Hepatic stellate cell (primary cell): ENCODE measurements at places on chromosomes 1 and 21.

DNA sequence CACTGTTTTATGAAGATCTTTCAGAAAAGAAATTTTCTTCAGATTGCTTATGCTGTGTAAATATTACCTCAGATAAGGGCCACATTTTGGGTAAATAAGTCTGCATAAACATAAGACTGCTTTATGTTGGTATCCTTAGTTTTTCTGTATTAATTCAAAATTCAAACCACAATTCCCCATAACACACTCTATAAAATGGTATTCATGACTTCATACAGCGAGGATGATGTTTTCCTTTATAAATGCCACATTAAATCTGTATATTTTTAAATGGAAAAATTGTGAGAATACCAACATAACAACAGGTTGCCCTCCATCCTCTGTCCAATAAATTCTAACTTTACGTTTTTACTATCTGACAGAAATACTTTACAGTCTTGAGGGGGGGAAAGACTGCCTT, 248.7 kb upstream of the CXADR start:
- no peak for DNase-seq

- DNase-seq, result no peak
Observed at GRCh38 chr1:26986658-26987057, 6.8 kb upstream of the TRNP1 start.

GRCh38 chr1:112937070-112937469, 18.9 kb downstream of the SLC16A1 start:
- DNase-seq, result no peak

- peak; percentile 45 for DNase-seq
Observed at GRCh38 chr21:42524341-42525028, 10.8 kb downstream of the SLC37A1 start.

DNA sequence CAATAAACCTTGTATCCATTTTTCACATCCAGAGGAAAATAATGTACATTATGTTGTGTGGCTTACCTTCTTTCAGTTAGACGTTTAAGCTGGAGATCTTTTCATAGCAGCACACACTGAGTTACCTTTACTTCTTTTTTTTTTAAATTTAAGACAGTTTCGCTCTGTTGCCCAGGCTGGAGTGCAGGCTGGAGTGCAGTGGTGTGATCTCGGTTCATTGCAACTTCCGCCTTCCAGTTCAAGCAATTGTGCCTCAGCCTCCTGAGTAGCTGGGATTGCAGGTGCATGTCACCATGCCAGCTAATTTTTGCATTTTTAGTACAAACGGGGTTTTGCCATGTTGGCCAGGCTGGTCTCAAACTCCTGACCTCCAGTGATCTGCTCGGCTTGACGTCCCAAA, 7.4 kb upstream of the CAMTA1 start:
- DNase-seq, result no peak

DNA sequence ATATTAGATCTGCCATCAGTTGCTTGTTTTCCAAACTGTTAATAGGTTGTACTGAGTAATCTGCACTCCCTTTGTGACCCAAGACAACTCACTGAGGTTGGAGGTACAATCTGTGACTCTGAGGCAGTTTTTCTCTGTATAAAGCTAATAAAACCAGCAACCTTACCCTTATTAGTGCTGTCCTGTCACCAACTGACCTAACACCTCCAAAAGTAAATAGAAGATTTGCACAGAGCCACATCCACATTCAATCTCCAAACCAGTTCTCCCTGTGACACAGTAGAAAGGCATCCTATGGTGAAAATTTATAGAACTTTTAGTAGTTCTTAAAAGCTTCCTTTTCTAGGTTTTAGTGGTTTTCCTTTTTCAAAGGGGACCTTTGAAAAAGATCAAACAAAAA, 140.4 kb upstream of the ADGRL2 start:
- DNase-seq, result no peak

- DNase-seq, result no peak
Observed at GRCh38 chr1:15332525-15332924, 77.2 kb upstream of the EFHD2 start.

- DNase-seq, result no peak
Observed at GRCh38 chr1:236140705-236141446, 1.5 kb upstream of the GPR137B start.

- DNase-seq, result peak; percentile 49
Observed at GRCh38 chr1:84944767-84945486, 51.9 kb upstream of the LPAR3 start.

GRCh38 chr1:75097654-75098053, 36.5 kb upstream of the LHX8 start:
- no peak for DNase-seq

- DNase-seq, result no peak
Observed at GRCh38 chr1:175209493-175209921, 16.9 kb upstream of the KIAA0040 start.

DNA sequence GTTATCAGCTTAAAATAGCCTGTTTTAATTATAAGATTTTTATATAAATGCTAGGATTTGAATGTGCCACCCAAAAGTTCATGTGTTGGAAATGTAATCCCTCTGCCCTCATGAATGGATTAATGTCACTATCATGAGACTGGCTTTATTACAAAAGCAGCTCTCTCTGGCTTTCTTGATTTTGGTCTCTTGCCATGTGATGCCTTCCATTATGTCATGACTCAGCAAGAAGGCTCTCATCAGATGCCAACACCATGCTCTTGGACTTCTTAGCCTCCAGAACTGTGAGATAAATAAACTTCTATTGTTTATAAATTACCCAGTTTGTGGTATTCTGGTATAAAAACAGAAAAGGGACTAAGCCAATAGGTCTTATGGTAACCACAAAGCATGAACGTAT, 6.9 kb upstream of the PRSS38 start:
- DNase-seq, result no peak

DNA sequence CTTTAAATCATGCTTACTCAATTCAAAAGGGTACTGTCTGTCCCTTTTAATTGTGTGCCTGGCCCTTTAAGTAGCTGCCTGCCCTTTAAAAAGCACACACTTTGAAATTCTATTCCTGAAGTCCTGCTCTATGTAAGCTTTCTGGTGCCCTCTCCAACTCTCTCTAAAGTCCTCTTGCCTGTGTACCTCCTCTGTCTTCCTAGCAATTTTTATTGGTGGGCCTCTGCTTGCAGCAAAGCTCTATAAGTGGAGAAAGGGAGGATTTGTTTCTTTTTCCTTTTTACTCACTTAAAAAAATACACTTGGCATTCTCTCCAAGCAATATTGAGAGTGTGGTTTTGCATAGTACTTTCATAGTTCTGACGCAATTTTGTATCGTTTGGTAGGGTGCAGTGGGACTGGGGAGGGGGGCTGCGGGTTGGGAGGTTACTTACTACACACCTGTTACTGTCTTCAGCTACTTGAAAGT, 135.4 kb downstream of the LMO4 start:
- DNase-seq, result no peak

- no peak for DNase-seq
Observed at GRCh38 chr1:163672976-163673758, 351.4 kb downstream of the NUF2 start.

GRCh38 chr1:31936278-31936980, 1.7 kb downstream of the PTP4A2 start:
- no peak for DNase-seq

- no peak for DNase-seq
Observed at GRCh38 chr1:107344268-107344760, 203.5 kb downstream of the NTNG1 start.

GRCh38 chr21:36545776-36546511, 66.0 kb upstream of the CLDN14 start:
- no peak for DNase-seq

- peak; percentile 29 for DNase-seq
Observed at GRCh38 chr1:233790662-233791371, 113.7 kb upstream of the SLC35F3 start.

GRCh38 chr1:201555593-201555945, 16.6 kb downstream of the NAV1 start:
- DNase-seq, result no peak

GRCh38 chr1:197908716-197909220, 6.3 kb downstream of the C1orf53 start:
- DNase-seq, result no peak

DNA sequence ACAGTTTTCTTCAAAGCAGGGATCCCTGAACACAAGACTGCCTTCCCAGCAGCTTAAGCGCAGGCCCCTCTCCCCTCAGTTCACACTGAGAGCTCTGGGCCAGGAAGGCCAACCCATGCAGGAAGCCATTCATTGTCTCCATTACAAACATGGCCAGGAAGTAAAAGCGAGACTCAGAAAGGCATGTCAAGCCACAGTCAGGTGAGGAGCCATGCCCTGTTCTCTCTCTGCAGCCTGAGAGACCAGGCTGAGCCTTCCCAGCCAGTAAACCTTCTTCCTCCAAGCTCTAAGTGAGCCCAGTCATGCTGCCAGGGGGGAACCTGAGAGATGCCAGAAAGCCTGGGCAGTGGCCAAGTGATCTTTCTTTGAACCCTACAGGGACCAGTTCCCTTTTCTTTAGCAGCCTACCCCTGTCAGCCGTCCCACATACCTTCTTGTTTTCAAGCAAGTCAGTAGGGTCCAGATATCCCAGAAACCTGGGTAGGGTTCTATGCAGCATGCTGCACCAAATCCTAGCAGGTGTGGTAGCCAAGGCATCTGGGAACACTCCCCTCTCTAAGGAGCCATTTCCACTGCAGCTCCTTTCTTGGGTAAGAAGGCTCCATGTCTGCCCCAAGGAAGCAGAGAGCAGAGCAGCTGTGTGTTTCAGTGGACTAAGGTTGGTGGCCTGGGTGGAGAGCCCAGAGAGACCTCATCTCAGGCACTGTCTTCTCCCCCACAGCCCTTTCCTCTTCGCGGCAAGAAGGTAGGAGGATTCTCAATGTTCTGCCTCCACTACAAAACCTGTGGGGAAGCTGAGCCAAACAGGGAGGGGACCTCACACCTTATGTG, 977 bp downstream of the TRAF3IP3 start:
- no peak for DNase-seq

GRCh38 chr1:171188388-171189266, 3.5 kb downstream of the FMO2 start:
- DNase-seq, result peak; percentile 37

GRCh38 chr1:164703463-164703862, 144.5 kb downstream of the PBX1 start:
- no peak for DNase-seq

GRCh38 chr1:60388092-60388987, 314.8 kb upstream of the C1orf87 start:
- no peak for DNase-seq

DNA sequence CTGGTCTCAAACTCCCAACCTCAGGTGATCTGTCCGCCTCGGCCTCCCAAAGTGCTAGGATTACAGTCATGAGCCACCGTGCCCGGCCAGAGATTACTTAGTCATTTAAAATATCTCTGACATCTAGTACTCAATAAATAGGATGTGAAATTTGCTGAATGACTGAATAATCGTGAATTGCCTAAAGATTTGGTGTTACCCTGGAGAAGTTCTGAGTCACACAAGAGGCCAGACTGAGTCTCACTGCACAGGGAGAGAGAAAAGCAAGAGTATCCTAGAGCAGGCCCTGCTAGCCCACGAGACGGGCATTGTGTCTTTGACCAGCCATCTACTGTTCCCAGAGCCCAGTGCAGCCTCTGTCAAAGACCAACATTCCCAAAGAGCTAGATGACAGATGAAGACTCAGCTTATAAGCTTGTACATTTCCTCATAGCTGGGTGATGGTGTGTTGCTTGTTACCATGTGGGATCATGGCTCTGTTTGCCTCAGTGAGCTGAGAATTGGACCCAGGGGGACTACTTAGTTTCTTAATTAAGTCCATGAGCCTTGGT, 5.6 kb upstream of the EIF4G3 start:
- no peak for DNase-seq

DNA sequence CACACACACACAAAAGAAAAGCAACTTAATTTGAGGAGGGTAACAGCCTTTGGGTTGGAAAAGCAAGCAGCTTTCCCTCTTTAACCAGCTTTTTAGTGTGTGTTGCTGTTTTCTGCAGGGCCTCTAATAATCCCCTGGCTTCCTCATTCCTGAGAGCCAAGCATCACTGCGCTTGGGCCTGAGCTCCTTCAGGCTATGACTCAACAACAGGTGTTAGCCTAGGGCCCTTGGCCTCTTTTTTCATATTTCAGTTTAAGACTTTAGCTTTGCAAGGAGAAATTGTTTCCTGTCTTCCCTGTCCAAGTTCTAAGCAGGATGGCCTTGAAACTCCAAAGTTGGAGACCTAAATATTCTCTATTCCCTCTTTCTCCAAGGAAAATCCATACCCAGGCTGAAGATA, 26.2 kb upstream of the SNX27 start:
- peak; percentile 29 for DNase-seq

GRCh38 chr1:116353155-116353554, 19.9 kb upstream of the ATP1A1 start:
- no peak for DNase-seq

- DNase-seq, result peak; percentile 11
Observed at GRCh38 chr1:64691626-64692025, 53.2 kb upstream of the RAVER2 start.

DNA sequence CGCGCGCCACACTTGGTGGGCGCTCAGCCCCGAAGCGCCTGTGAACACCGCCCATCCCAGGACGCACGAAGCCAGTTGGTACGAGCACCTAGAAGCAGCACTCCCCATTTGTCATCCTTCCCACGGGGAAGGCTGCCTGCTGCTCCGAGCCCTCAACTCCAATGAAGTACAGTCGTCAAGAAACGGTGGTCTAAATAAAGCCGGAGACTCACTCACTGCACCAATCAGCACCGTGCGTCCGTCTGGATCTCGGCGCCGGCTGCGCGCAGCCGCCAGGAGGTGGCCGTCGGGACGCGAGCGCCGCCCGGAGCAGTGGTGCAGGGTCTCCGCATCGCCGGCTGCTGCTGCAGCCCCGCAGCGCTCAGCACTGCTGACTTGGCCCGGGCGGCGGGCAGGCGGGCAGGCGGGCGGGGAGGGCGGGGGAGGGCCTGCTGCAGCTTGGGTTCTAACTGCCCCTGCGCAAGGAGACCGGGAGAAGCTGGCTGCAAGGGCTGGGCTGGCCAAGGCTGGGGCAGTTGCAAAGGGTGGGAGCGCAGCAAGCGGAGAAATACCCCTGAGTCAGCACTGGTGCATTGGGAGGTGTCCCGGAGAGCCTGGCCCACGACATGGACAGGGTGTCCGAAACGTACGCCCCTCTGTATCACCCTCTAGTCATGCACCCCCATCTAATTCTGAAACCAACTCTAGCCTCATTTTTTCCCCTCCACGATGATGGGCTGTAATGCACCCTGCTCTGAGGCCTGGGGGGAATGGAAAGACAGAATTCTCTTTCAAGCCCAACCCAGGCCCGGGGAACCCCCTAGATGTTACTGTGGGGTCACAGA, 35.8 kb upstream of the H6PD start:
- no peak for DNase-seq

- no peak for DNase-seq
Observed at GRCh38 chr1:57013522-57013921, 47.7 kb upstream of the C8B start.

- peak; percentile 97 for DNase-seq
Observed at GRCh38 chr1:2412395-2412772, at the start of gene PEX10. Gene PEX10 (minus strand): TSS chr1:2412564. CDS start chr1:2412502, 62 bp downstream.

DNA sequence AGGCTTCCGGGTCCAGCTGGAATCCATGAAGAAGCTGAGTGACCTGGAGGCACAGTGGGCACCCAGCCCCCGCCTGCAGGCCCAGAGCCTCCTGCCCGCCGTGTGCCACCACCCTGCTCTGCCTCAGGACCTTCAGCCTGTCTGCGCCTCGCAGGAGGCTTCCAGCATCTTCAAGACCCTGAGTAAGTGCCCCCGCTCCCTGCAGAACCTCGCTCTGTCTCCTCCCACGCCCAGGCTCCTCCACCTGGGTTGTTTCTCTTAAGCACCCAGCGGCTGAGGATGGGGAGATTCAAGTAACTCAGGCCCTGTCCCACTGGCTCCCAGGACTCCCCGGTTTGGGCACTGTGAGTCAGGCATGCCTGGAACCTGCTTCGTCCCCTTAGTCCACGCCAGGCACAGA, 1.5 kb downstream of the GUCA2B start:
- no peak for DNase-seq

GRCh38 chr1:222691016-222691415, 21.3 kb downstream of the AIDA start:
- no peak for DNase-seq

GRCh38 chr1:23537296-23537973, 6.4 kb upstream of the E2F2 start:
- no peak for DNase-seq
